ENCODE measurements at places on chromosomes 16 and 17. TPM values are rescaled to one million over a fixed set of nuclear protein-coding genes. Genes with fewer than 3 reads are reported as not detected.
A peak's percentile ranks its signal among the peaks of the same experiment; 100 is the strongest.

DNA sequence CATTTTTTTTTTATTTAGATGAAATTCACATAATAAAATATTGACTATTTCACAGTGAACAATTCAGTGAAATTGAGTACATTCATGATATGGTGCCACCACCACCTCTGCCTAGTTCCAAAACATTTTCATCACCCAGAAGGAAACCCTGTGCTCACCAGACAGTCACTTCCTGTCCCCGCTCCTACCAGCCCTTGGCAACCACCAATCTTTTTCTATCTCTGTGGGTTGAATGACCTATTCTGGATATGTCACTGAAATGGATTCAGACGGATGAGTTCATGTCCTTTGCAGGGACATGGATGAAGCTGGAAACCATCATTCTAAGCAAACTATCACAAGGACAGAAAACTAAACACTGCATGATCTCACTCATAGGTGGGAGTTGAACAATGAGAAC is 40.5 kb downstream of the ATP2C2 start:
- peaks cover 27% of the 10 kb centered on the region for H3K27me3 ChIP-seq
- DNase-seq = no peak
- no peak overlapping the region for H3K27ac ChIP-seq
- H3K4me3 ChIP-seq = no peak overlapping the region

GRCh38 chr17:38911081-38911730 is 14.2 kb upstream of the LASP1NB start:
- DNase-seq = no peak
- H3K4me3 ChIP-seq = no peak overlapping the region
- no peaks in the 10 kb centered on the region for H3K27me3 ChIP-seq
- H3K4me1 ChIP-seq = peaks cover 16% of the 10 kb centered on the region
- H3K27ac ChIP-seq = no peak overlapping the region

- no peak for DNase-seq
- no peaks in the 10 kb centered on the region for H3K4me1 ChIP-seq
- no peak overlapping the region for H3K4me3 ChIP-seq
- no peaks in the 10 kb centered on the region for H3K36me3 ChIP-seq
These were observed 79.9 kb downstream of the TOX3 start for GRCh38 chr16:52466994-52467393.

DNA sequence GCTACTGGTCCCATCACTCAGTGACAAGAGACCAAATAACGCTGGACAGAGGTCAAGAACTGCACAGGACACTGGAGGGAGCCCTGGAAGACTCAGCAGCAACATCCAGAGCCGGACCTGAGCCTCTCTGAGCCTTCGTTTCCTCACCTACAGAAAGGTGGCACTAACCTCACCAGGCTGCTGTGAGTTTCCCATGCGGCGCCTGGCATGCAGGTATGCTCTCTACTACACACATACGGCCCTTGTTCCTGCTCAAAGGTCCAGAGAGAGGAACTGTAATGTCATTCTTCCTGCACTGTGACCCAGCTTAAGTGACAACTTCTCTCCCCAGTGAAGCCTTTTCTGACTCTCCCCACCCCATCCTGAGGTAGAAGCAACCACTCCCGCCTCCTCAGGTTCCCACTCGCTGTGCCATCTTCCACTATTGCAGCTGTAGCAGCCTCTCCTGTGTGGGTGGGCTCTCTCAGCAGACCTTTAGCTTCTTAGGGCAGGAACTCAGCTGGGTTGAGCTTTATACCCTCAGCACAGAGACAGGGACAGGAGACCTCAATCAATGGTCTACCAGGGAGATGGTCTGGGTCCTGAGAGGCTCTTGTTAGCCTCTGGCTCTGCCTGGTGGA is 43.9 kb upstream of the SREBF1 start:
- peaks cover 6% of the 10 kb centered on the region for H3K36me3 ChIP-seq
- DNase-seq = no peak
- H3K27ac ChIP-seq = no peak overlapping the region
- H3K4me3 ChIP-seq = no peak overlapping the region

DNA sequence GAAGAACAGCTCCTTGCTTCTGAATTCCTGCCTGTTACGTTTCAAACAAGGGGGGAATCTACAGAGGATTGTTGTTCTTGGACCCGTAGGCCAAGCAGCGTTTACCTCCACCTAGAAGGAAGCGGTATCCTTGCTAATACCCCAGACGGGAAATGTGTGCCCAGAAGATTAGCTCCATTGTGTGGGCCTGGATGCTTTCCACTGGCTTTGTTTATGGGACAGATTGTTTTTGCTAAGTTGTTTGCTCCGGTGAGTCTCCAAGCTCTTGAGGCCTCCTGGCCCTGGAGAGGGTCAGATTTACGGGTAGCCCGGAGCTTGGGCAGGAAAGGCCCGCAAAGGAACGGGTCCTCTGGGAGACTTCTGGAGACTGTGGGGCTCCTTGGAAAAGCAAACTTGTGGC is 28.4 kb upstream of the MRTFB start:
- no peak overlapping the region for H3K27ac ChIP-seq
- no peaks in the 10 kb centered on the region for H3K36me3 ChIP-seq
- peaks cover 3% of the 10 kb centered on the region for H3K4me1 ChIP-seq
- no peak for DNase-seq

- no peaks in the 10 kb centered on the region for H3K27me3 ChIP-seq
- H3K36me3 ChIP-seq = peaks cover 26% of the 10 kb centered on the region
- no peak overlapping the region for H3K4me3 ChIP-seq
- peak overlapping the region; percentile 51 for H3K27ac ChIP-seq
- peaks cover 58% of the 10 kb centered on the region for H3K4me1 ChIP-seq
These were observed 10.2 kb downstream of the PRR29 start for GRCh38 chr17:64008346-64008745.

DNA sequence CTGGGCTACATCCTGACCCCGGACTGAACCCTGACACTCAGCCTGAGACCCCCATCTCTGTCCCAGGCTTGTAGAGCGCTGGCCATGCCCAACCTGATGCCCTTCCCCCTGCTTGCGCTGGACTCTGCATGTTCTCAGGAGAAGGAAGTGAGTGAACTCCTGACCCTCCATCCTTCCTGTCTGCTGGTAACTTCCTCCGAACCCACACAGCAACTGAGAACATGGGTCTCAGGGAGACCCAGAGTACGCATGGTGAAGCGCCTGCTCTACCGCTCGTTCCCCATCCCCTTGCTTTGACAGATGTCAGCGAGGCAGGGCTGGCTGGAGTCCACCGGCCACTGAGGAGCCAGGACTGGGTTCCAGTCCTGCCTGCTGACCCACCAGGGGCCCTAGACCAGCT is 6.1 kb downstream of the CAMKK1 start:
- H3K4me1 ChIP-seq = peaks cover 45% of the 10 kb centered on the region
- H3K27ac ChIP-seq = peak overlapping the region; percentile 21
- no peak overlapping the region for H3K4me3 ChIP-seq

DNA sequence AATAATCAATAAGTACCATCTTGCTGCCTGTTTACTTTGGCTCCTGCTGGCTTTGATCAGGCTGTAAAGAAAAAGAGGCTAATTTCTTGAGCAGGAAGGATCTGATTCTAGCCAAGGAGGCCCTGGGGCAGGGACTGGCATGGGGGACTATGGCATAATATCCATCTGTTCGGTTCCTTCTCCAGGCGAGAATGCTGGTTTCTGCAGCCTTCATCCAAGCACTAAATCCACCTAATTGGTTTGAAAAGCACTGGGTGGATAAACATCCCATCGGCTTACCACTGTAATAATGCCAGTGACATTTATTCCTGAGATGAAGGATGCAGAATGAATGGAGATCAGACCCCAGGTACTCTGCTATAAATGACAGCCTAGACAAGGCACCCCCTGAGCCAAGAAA is 180.0 kb upstream of the ASIC2 start:
- peaks cover 4% of the 10 kb centered on the region for H3K27me3 ChIP-seq
- no peaks in the 10 kb centered on the region for H3K4me1 ChIP-seq
- H3K27ac ChIP-seq = no peak overlapping the region
- no peak overlapping the region for H3K4me3 ChIP-seq

- no peak overlapping the region for H3K4me3 ChIP-seq
- H3K27ac ChIP-seq = no peak overlapping the region
- peaks cover 9% of the 10 kb centered on the region for H3K27me3 ChIP-seq
- no peaks in the 10 kb centered on the region for H3K36me3 ChIP-seq
These were observed 86.9 kb upstream of the ZNF469 start for GRCh38 chr16:88295671-88296436.

DNA sequence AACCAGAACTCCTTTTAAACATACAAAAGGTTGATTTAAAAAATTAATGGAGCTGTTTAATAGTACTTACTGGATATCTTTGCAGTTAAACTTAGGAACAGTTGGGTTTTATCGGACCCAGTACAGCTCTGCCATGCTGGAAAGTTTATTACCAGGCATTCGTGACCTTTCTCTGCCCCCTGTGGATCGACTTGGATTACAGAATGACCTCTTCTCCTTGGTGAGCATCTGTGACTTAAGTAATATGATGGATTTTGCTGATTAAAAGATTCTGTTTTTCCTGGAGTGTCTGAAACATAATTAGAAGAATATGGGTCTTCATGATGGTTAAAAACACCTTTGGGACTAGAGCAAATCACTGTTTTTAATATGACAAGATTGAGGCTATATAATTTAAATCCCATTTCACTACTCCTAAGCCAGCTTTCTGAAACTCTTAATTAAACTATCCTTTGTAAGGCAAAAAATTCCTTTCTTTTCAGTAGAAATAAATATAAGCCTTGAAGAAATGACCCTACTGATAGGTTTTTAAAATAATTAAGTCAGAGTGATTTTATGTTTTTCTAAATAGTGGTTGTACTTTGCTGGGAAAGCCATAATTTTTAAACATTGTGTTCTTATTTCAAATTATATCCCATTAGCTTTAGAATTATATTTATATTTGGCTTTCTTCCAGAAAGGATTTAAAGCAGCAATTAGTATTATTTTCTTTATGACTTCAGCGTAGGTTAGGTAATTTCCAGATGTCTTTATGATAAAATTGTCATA is 45.7 kb upstream of the KPNB1 start:
- H3K36me3 ChIP-seq = peaks cover 39% of the 10 kb centered on the region
- no peak for DNase-seq
- no peaks in the 10 kb centered on the region for H3K27me3 ChIP-seq
- peaks cover 4% of the 10 kb centered on the region for H3K4me1 ChIP-seq
- H3K4me3 ChIP-seq = no peak overlapping the region

DNA sequence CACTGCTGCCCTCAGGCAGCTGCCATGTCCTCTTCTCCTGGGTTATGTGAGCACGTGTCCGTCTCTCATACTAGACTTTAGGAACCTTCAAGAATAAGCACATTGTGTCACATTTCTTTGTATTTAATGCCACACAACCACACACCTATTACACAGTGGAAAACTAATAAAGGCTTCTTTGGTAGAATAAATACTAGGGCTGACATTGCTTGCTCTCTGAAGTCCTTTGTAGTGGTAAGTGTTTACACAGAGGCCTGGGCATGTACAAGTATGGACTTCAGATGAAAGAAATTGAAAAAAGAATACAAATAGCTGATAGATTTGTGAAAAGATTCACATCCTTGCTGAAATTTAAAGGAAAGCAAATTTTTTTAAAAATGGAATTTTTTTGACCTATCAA is 188.1 kb upstream of the CCL2 start:
- H3K4me1 ChIP-seq = no peaks in the 10 kb centered on the region
- H3K27ac ChIP-seq = no peak overlapping the region
- peaks cover 3% of the 10 kb centered on the region for H3K27me3 ChIP-seq
- no peak for DNase-seq
- H3K4me3 ChIP-seq = no peak overlapping the region
- no peaks in the 10 kb centered on the region for H3K36me3 ChIP-seq

- no peaks in the 10 kb centered on the region for H3K27me3 ChIP-seq
- H3K36me3 ChIP-seq = peaks cover 57% of the 10 kb centered on the region
- no peak overlapping the region for H3K4me3 ChIP-seq
- DNase-seq = no peak
These were observed 22.8 kb downstream of the TADA2A start for GRCh38 chr17:37429453-37429852.

DNA sequence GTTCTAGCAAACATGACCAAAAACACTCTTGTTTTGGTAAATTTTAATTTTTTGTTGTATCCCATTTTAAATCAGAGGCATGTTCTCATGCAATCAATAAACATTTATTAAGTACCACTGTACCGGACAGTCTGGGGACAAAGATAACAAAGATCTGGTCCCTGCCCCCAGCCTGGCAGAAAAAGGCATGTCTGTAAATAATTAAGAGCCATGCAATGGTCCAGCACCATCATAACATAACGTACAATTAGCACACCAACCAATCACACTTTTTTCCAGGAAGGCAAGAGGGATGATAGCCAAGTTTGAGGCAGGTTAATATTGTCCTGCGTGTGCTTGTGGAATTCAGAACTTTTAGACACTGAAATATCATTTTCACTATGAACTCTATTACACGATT is 3.5 kb downstream of the KCNJ16 start:
- peaks cover 4% of the 10 kb centered on the region for H3K27me3 ChIP-seq
- H3K4me3 ChIP-seq = no peak overlapping the region
- H3K36me3 ChIP-seq = no peaks in the 10 kb centered on the region
- H3K4me1 ChIP-seq = no peaks in the 10 kb centered on the region
- DNase-seq = no peak
- no peak overlapping the region for H3K27ac ChIP-seq

- H3K36me3 ChIP-seq = peaks cover 26% of the 10 kb centered on the region
- no peak for DNase-seq
- no peak overlapping the region for H3K4me3 ChIP-seq
- H3K27me3 ChIP-seq = no peaks in the 10 kb centered on the region
- no peak overlapping the region for H3K27ac ChIP-seq
These were observed 5.8 kb downstream of the KIF18B start for GRCh38 chr17:44941712-44942331.

GRCh38 chr16:3142770-3143169 is 7.9 kb downstream of the ZNF213 start:
- no peak for DNase-seq
- H3K4me1 ChIP-seq = no peaks in the 10 kb centered on the region
- no peak overlapping the region for H3K4me3 ChIP-seq
- H3K27ac ChIP-seq = no peak overlapping the region

DNA sequence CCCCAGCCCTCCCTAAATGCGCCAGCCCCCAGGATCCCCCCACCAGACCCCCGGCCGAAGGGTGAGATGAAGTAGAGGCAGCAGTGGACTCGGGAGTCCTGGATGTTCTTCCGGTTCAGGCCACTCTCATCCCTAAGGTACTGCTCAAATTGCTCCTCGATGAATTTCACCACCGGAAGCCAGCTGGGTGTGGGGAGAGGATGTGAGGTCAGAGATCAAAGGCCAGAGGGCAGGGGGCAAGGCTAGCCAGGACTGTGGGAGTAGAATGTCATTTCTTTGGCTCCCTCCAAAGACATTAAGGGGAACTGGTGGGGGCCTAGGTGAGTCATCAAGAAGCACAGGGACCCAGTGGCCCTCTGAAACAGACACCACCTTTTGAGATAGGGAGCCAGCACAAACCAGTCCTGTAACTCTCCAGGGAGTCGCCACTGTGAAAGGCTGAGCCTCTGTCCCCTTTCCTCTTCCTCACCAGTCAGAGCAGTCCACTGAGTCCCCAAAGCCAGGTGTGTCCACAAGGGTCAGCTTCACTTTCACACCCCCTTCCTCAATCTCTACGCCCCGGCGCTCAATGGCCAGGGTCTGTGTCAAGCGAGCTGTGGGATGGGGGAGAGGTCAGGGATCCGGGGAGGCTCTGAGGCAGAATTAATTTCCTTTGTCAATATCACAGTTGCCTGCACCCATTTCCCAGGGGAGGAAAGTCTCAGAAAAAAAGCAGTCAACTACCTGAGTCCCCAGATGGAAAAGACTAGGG is 895 bp downstream of the SEPTIN1 start:
- peak overlapping the region; percentile 84 for H3K4me3 ChIP-seq
- H3K4me1 ChIP-seq = peaks cover 51% of the 10 kb centered on the region
- H3K27ac ChIP-seq = peak overlapping the region; percentile 98
- H3K36me3 ChIP-seq = peaks cover 30% of the 10 kb centered on the region
- H3K27me3 ChIP-seq = no peaks in the 10 kb centered on the region
- DNase-seq = peak; percentile 64

HBZ gene
- not detected for total RNA-seq

MRPL10 gene
- 66.9 TPM for total RNA-seq

PMP22 gene
- total RNA-seq = not detected

TBC1D3I gene
- not detected for total RNA-seq

GAST gene
- not detected for total RNA-seq

DRC3 gene
- total RNA-seq = 0.18 TPM

CCDC200 gene
- not detected for total RNA-seq

ATP2A1 gene
- 3.4 TPM for total RNA-seq

NAE1 gene
- 125 TPM for total RNA-seq

Measured in activated CD4-positive, alpha-beta T cell treated with anti-CD3 and anti-CD28 coated beads for 36 hours (primary cell).